ENCODE measurements at places on chromosomes 2 and 18.

- DNase-seq: no peak
These were observed 507.6 kb upstream of the SPHKAP start for GRCh38 chr2:228689053-228689452.

DNA sequence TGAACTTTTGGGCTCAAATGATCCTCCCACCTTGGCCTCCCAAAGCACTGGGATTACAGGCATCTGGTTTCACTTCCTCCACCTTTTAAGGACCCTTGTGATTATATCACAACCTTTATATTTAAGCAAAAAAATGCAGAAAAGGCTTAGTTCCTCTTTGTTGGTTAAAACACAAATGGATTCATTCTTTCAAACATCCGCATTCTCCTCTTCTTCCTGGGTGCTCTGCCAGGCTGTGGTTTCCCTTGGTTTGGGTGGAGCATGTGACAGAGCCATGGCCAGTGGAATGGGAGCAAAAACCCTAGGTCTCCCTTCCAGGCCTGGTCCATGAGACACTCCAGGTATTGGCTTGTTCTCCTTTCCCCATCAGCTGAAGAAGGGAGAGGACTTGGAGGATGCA, 9.9 kb upstream of the SLC66A3 start:
- no peak for DNase-seq

DNA sequence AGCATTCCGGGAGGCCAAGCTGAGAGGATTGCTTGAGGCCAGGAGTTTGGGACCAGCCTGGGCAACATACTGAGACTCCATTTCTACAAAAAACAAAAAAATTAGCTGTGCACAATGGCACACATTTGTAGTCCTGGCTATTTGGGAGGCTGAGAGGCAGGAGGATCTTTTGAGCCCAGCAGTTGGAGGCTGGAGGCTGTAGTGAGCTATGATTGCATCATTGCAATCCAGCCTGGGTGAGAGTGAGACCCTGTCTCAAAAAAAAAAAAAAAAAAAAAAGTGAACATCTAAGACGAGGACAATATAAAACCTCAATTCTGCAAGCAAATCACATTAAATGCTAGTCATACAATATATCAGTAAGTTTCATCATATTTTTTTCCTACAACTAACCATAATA, 2.8 kb upstream of the HAT1 start:
- DNase-seq: no peak

- DNase-seq: no peak
These were observed 861 bp downstream of the LTBP1 start for GRCh38 chr2:32947484-32948143.

DNA sequence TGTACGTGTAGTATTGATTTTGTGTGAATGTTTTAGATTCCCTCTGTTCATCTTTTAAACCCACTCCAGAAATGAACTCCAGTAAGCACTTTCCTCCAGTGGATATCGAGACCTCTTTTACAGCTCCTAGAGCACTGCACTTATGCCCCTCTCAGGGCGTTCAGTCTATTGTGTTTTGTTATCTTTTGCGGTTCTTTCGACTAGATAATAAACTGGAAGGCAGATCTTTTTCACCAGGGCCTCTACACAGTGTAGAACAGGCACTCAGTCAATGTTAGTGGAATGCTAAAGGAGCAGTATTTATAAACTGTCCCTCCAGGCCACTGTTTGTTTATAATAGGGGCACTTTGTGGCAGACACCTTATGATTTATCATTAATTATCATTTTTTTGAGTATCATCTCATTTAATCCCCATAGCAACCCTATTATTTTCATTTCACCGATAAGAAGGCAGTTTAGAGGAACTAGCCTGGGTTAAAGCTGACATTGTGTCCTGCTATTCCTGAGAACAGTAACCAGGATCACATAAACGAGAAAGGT, 742 bp upstream of the SOS1 start:
- no peak for DNase-seq

- DNase-seq: no peak
These were observed 22.6 kb downstream of the MYO5B start for GRCh38 chr18:50172367-50172766.

DNA sequence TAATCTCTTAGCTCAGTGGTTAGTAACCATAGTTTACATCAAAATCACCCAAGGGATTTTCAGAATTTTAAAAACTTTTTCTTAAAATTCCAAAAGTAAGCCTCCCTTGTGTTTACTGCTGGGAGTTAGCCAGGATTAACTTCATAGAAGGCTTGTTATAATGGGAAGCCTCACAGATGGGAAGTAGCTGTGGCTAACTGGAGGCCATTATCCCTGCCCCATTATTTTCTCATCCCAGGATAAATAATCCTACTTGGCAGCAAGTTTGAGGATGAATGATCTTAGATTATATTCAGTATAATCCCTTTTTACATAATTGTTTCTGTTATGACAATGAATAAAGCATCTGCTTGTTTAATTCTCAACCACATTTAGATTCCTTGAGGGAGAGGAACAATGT, 25.5 kb downstream of the PLEK start:
- DNase-seq: no peak

DNA sequence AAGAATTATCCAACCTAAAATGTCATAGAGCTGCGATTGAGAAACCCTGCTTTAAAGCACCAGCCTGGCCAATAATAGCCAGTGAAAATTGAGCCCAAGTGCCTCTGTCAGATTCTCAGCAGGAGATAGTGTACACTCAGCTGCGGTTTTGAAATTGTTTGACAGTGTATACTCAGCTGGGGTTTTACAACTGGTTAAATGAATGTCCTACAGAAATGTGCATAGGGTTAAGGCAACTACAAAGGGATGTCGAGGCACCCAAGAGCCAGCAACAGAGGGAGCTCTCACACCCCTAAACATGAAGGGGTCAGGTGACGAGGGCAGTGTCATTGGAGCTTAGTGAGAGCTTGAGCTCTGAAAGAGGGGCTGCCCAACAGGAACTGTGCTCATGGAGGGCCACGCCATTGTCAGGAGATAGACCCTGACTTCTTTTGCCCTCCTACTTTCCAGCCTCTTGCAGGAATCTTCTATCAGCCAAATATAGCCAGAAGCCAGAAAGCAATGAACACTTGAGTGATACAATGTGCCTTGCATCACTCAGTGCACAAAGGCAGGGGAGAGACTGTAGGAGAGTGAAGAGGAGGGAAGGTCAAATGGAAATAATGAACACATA, 15.1 kb downstream of the ACTG2 start:
- no peak for DNase-seq

DNA sequence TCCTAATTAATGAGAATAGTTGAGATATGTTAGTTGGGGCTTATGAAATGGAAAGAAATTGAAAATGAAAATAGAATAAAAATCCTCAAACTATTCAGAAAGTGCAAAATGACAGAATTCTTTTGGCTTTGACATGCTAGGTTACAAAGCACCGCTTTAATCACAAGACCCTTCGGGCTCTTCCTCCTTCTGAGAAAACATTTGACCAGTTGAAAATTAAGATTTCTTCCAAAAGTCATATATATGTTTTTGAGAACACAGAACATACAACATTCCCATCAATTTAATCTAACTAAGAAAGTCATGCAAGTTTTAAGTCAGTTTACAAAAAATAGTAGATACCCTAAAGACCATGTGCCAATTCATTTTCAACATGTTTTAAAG, 2.2 kb upstream of the SLC40A1 start:
- no peak for DNase-seq

- DNase-seq: no peak
These were observed 467.7 kb upstream of the RGPD4 start for GRCh38 chr2:107359021-107359420.

DNA sequence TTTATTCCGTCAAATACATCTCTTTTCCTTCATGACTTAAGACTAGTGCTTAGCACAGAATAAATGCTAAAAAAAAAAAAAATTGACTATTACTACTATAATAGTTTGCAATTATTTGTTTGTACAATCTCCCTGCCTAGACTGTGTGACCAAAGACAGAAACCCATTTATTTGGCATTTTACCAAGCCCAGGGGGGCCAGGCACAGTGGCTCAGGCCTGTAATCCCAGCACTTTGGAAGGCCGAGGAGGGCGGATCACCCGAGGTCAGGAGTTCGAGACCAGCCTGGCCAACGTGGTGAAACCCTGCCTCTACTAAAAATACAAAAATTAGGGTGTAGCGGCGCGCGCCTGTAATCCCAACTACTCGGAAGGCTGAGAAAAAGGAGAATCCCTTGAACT, 1.4 kb downstream of the ASB3 start:
- DNase-seq: no peak

GRCh38 chr2:10654069-10654468, 35.7 kb downstream of the NOL10 start:
- DNase-seq: no peak

GRCh38 chr2:95271381-95271971, 2.8 kb upstream of the PROM2 start:
- no peak for DNase-seq

- DNase-seq: no peak
These were observed 83.2 kb upstream of the GALNT5 start for GRCh38 chr2:157174321-157174720.

GRCh38 chr2:14423145-14423906, 209.2 kb upstream of the LRATD1 start:
- DNase-seq: no peak

GRCh38 chr2:177291701-177292100, 27.2 kb upstream of the NFE2L2 start:
- DNase-seq: no peak

- DNase-seq: no peak
These were observed 69.7 kb downstream of the SKA1 start for GRCh38 chr18:50444539-50444938.

DNA sequence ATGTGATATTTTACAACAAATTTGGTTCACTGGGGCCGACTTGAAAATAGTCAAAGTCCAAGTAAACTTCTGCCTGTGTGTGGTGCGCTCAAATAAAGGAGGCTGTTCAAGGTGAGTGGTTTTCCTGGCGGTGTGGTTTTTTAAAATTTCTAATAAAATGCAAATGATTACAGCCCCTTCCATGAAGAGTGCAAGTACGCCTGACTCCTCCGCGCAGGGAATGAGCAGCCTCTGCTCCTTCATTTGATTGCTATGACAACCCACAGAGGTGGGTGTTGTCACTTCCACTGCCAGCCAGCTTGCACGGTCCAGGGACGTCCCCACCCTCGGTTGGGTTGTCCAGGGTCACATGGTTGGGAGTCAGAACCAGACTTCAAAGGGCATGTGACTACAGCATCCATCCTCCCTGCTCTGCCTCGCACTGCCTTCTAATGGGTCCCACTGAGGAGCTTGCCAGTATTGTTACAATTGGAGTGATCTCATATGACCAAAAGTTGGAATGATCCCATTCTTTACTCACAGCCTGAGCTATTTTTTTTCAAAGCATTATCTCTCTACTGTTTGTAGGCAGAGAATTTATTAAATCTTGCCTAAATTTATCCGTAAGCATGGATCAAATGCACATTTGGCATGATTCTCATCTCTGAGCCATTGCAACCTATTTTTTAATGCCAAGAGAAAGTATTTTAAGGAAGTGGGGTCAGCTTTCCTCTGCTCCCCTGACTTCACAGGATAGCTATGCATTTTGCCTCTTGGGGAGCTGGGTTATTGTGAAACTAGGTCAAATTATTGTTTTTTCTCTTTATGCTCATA, 121.3 kb downstream of the AGAP1 start:
- DNase-seq: no peak

- no peak for DNase-seq
These were observed 21.7 kb upstream of the LCLAT1 start for GRCh38 chr2:30425326-30425725.

DNA sequence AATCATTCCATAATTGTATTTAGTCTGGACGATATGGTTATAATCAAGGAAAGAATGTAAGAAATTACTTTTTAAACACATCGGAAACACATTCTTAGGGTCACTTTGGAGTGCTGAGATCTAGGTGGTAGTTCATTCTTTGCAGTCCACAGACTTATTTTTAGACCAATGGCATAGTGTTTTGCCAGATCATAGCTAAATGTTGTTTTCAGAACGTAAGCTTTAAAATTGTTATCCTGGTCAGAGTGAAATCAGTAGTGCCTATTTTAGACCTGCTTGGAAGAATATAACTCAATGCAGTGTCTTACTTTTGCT, 4.3 kb downstream of the MYL12A start:
- no peak for DNase-seq

DNA sequence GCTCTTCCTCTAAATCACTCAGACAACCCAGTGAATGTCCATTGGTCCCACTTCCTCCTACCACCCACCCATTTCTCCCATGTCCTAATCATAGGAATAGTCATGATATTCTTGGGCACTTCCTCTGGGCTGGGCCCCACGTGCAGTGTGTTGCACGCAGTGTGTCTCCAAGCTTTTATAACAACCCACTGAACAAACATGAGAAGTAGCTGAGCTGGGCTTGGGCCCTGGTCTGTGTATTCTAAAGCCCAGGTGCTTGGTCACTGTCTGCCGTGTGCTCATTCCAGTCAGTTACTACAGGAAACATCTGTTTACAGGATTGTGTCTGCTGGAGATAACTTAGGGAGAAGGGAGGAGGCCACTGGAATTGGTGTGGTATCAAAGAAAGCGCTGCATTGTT, 64.2 kb upstream of the THOC1 start:
- no peak for DNase-seq

DNA sequence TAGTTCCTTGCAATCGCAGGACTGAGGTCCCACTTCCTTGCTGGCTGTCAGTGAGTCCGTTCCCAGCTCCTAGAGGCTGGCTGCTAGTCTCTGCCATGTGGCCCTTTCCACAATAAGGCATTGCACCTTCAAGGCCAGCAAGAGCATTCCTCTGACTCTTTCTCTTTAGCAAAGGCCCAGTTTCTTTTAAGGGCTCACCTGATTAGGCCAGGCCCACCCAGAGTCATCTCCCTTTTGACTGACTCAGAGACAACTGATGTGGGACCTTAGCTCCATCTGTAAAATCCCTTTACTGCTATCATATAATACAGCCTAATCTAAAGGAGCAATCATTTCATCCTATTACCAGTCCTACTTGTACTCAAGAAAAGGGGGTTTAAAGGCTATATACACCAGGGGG, 278.2 kb downstream of the SLC4A3 start:
- DNase-seq: no peak

DNA sequence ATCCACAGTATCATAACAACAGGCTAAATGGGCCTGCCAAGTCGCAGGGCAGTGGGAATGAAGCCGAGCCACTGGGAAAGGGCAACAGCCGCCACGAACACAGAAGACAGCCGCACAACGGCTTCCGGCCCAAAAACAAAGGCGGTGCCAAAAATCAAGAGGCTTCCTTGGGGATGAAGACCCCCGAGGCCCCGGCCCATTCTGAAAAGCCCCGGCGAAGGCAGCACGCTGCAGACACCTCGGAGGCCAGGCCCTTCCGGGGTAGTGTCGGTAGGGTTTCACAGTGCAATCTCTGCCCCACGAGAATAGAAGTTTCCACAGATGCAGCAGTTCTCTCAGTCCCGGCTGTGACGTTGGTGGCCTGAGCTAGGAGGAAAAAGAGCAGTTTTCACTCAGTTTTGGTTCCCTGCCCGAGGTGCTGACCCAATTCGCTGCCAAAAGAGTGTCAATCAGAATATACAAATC, 32.2 kb downstream of the KCTD18 start:
- no peak for DNase-seq

DNA sequence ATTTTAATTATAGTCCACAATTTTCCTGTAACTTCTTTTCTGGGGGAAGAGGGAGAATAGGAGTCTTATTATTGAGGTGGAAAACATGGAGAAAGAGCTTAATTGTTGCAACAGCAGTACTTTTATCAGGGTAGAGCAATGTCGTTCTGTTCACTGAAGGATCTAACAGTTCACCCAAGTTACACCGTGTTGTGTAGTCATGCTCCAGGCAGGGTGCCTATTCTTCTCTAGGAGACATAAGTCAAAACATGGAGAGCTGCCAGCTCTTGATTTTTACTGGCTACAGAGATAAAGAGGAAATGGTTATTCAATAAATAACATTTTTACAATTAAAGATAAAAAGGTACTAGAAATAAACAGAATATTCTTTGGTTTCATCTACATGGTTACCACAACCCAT, 594.3 kb upstream of the NETO1 start:
- DNase-seq: no peak
